ENCODE measurements at places on chromosomes 12 and 14. TPM values are rescaled to one million over a fixed set of nuclear protein-coding genes. Genes with fewer than 3 reads are reported as not detected.
A peak's percentile ranks its signal among the peaks of the same experiment; 100 is the strongest.

DNA sequence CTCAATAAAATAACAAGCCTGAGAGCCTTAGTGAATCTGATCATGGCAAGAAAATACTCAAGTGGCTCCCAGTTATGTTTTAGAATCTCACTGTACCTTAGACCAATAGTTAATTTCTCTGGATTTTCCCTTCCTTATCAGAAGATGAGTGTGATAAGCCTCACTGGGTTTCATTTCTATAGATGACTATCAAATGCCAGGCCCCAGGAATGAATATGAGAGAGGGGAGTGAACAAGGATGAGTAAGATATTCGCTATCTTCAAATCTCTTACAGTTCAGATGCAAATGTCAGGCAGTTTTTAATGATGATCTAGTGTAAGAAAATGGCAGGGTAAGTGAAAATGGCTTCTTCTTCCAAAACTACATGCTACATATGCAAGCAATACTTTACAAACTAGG lies 26.1 kb upstream of the OR10P1 start:
- no peak for DNase-seq

The TAS2R13 gene
- polyA plus RNA-seq, result not detected

DNA sequence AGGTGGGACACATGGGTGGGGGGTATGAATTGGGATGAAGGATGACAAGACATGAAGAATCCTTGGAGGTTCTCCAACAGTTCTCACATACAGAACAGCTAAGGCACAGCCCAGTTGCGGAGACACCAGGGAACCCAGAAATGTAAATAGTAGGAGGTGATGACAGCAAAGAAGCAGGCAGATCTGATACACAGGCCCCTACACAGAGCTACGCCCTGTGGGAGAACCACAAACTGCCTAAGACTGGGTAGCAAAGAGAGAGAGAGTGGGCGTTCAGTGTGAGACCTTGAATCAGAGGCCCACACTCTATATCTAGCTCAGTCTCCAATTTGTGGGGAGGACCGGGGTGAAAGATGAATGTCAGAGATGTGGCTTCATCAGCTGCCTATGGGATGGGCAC lies 9.5 kb upstream of the NUMB start:
- no peak for DNase-seq

DNA sequence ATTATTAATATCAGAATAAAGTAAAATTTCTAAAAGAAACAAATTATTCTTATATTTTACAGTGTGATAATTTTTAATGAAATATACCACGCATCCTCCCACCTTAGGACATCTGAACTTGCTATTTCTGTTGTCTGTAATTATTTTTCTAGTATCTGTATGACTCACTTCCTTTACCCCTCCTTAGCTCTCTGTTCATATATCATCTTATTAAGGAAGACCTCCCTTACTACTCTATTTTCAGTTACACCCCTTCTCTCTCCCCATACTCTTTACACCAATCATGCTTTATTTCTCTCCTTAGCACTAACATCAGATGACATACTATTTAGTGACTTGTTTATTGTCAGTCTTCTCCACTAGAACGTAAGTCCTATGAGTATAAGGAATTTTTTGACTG lies 34.2 kb upstream of the C12orf50 start:
- no peak for DNase-seq

GRCh38 chr14:34094384-34094783 lies 143.5 kb upstream of the EGLN3 start:
- DNase-seq, result no peak

DNA sequence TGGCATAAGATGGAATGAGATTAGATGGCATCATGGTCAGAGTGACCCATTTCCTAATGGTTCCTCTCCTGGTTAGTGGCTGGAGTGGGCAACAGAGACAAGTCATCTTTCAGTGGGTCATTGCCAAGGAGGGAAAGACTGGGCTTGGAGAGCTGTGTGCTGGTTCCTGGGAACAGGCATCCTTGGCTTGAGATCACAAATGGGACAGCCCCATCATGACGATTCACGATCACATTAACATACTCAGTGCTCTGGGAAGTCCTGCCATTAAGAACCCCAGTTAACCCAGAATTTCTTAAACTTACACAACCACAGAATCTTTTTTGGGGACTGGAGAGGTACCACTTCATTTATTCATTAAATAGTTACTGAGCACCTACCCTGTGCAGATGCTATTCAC lies 27.3 kb downstream of the CHST11 start:
- no peak for DNase-seq

GRCh38 chr12:116677202-116677661 lies 60.6 kb downstream of the SPRING1 start:
- DNase-seq, result no peak

The SYT10 gene
- 0.50 TPM for polyA plus RNA-seq

The MAP3K9 gene
- 4.8 TPM for polyA plus RNA-seq

The ARG2 gene
- 19.1 TPM for polyA plus RNA-seq

DNA sequence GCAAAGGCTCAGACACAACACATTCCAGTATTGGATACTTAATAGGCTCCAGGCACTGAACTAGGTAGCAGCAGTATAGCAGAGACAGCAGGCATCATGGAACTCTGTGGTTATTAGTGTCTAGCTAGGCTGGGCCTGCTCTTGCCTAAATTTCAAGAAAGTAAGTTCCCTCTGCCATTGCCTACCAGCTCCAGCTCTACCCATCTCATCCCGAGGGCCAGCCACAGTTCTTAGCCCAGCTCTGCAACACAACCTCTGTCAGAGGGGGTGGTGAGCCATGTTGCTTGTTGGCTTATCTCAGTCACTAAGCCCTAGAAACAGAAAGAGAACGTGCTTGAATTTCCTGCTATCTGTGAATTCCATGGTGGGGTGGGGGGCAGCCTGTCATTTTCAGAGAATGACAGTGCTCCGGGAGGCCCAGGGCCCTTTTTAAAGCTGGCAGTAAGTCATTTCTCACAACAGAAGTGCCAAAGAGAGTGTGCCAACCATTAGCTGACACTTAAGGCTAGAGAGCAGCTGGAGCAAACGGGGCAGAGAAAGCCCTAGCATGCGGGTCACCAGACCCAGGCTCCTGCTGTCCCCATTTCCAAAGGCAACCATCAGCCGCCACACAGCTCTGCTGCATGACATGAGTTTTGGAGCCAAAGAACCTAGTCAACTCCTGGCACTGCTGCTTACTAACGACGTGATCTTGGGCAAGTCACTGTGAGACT lies 105.9 kb downstream of the PRMT8 start:
- no peak for DNase-seq

DNA sequence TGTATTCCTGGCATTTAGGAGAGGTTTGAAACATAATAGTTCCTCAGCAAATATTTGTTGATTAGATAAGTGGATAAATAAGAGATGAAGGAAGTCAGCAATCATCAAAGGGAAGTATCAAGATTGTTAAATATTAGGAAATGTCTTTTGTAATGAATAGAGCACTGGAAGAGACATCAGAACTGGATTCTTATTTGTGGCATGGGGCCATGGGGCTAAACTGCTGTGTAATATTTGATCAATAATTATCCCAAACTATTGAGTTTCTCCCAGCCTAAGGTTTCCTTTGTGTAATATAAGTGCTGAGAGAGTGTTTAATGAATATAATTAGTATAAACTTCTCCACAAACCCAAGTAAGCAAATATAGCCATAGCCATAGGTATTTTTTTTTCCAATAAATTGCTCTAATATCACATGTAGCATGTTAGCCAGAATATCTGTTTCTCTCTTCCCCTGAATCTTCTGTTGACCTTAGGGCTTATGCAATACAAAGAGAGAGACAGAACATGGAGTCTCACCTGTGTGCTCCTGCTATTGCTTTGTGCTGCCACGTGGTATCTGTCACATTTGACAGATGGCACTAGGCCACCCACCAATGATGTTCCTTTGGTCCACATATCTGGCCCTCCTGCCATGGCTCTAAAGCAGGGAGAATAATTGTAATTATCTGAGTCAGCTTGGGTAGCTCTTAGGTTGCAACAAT lies 658.7 kb downstream of the SOX5 start:
- no peak for DNase-seq

- no peak for DNase-seq
Observed at GRCh38 chr12:4037747-4038312, 164.6 kb upstream of the PARP11 start.

DNA sequence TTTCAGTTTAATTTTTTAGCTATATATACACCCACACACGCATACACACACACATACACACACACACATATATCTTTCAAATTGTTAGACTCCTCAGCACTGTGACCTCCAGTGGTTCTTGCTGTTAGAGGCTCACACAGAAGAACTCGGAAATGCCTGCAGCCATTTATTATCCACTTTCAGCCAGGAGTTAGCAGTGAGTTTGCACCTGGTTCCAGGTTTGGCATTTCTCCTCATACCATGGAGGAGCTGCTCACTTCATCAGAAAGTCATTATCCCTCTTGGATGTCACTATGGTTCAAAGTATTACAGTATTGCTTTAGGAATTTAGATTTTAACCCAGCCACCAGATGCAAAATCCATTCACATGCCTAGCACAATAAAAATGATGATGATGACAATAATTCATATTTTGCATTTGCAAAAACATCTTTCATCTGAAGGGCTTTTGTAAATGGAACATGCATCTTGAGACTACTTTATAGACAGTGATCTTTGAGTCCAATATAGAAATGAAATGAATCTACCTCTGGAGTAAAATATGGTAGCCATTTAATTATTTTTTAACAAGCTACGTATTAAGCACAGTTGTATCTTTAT lies 42.3 kb downstream of the NPAS3 start:
- no peak for DNase-seq

DNA sequence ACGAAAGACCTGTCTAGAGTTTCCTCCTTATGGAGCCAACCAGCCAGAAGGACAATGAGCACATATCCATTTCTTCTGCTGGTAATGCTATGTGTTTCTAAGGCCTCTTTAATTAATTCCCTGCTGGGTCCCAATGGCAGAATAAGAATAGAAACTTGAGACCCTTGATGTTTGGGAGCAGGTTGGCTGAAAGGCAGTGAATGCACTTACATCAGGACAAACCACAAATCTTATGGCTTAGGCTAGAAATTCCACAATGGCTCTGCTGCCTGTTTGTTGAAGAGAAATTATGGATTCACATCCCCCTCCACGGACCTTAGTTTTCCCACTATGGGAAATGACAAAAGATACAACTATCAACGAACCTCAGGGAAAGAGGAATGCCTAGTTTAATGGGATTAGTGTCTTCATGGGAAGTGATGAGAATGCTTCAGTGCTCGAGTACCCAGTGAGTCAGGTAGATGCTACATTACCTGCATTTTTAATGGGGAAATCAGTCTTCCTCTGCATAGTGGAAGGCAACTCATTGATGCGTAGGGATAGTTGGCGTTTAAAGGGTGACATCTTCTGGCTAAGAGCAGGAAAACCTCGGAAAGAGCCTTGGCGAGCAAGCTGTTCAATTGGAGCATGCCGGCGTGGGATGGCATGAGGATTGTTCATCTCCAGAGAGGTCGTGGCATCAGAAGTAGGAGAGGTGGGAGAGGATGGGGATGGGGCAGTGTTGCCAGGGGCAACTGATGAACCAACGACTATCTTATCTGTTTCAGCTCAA lies 46.5 kb downstream of the PAPLN start:
- DNase-seq, result no peak

GRCh38 chr12:52149651-52150241 lies 42.1 kb downstream of the KRT80 start:
- no peak for DNase-seq

DNA sequence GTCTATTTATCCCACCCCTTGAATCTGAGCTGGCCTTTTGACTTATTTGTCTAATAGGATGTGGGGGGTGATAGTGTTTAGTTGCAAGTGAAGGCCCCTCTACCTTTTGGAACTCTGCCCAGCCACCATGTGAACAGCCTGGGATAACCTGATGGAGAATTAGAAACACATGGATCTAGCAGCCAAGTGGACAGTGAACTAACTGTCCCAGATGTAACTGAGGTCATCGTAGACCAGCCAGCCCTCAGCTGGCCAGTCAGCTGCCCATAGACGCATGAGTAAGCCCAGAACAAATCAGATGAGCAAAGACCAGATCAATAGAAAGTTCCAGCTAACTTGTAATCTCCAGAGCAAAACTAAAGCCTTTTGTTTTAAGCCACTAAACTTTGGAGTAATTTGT lies 19.0 kb downstream of the KLRB1 start:
- no peak for DNase-seq

The PLEKHG7 gene
- polyA plus RNA-seq, result 0.49 TPM

GRCh38 chr12:5171701-5172100 lies 128.0 kb downstream of the KCNA5 start:
- peak; percentile 48 for DNase-seq

The POLE2 gene
- 16.7 TPM for polyA plus RNA-seq

GRCh38 chr12:131901431-131902331 lies 7.3 kb downstream of the ULK1 start:
- no peak for DNase-seq

GRCh38 chr14:46820291-46820690 lies 168.7 kb upstream of the RPL10L start:
- no peak for DNase-seq

The OASL gene
- 0.21 TPM for polyA plus RNA-seq

The SENP1 gene
- 27.4 TPM for polyA plus RNA-seq

- DNase-seq, result no peak
Observed at GRCh38 chr12:44246482-44247105, 410.7 kb downstream of the TMEM117 start.

DNA sequence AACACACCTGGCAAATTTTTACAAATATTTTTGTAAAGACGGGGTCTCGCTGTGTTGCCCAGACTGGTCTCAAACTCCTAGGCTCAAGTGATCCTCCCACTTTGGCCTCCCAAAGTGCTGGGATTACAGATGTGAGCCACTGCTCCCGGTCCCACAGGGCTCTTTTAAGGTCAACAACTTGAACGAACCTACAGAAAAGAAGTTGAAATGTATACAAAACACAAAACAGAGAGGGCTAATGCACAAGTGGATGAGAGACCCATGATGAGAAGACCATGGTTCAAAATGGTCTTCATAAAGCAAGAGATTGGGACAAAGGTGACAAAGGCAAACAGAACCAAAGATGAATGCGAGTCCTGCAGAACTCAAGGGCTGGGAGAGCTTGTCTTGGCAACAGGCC lies 91.4 kb downstream of the CALM1 start:
- DNase-seq, result no peak

DNA sequence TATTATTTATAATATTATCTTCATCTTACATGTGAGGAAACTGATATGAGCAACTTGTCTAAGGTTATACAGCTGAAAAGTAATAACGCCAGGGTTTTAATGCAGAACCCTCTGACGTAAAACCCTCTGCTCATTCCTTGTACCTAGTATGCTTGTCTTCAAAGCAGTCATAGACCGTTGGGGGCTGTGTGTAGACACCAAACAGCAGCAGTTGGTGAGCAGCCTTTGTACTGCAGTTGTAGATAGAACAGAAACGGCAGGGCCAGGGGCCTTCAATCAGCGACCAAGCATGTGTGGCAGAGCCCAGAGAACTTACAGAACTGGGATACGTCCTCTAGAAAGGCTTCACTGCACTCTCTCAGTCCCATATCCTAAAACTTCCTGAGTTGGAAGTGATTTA lies 28.1 kb downstream of the EVL start:
- no peak for DNase-seq

DNA sequence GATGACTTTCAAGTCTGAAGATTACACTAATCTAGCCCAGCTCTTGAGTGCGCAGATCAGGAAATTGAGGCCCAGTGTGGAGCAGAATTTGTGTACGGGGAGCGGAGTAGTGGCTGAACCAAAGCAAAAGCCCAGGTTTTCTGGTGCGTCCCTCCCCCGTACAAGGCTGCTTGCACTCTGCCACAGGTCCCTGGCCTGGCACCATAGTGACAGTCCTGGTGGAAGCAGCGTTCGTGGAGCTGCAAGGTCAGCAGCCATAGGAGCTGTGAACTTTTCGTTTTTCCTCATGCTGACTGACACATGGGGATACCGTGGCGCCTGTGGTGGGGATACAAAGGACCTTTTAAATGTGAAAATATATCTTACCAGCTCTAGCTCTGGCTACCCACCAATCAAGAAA lies 1.7 kb downstream of the EVL start:
- no peak for DNase-seq

GRCh38 chr12:4855121-4855924 lies 54.4 kb upstream of the KCNA1 start:
- DNase-seq, result no peak
